ENCODE measurements at places on chromosomes 12 and 14.

GRCh38 chr12:127063339-127064072, 1203.5 kb upstream of the TMEM132C start:
- no peak for DNase-seq

GRCh38 chr12:105944628-105945027, 194.1 kb downstream of the NUAK1 start:
- no peak for DNase-seq

DNA sequence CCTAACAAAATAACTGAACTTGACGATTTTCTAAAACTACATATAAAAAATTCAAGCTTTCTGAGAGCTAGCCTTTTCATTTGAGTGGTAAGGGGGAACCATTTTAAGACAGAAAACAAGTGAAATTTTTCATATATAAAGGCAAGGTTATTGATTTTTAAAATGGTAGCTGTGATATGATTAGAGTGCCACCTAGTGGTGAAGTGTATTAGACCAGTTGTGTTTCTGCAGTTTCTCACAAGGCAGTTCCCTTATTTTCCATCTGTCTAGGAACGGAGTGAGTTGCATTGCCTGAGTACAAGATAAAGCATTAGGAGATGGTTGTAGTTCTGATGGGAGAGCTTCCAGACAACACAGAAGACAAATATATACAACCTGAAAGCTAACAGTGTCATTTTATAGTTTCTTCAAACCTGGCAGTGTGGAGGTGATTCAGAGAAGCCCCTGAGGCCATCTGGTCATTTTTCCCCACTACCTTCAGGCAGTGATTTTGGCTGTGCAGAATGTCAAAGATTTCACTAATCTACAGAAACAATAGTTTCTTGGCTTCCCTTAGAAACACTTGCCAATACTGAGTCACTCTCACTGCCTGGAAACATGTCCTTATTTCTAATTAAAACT, 180.8 kb downstream of the C12orf50 start:
- no peak for DNase-seq

DNA sequence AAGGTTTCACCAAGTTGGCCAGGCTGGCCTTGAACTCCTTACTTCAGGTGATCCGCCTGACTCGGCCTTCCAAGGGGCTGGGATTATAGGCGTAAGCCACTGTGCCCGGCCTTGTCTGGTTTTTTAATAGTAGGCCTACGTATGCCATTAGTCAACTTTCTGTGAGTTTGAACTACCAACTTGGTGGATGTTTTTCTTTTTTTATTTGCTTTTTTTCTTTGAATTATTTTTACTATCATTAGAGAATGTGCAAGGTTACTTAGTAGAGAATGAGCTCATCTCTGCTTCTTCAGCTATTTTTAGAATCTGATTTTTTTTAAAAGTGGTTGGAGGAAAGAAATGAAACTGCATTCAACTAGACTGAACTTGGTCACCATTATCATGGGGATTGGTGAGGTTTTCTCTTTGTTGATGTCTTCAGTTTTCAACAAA, 51.4 kb downstream of the HMGA2 start:
- DNase-seq = no peak

DNA sequence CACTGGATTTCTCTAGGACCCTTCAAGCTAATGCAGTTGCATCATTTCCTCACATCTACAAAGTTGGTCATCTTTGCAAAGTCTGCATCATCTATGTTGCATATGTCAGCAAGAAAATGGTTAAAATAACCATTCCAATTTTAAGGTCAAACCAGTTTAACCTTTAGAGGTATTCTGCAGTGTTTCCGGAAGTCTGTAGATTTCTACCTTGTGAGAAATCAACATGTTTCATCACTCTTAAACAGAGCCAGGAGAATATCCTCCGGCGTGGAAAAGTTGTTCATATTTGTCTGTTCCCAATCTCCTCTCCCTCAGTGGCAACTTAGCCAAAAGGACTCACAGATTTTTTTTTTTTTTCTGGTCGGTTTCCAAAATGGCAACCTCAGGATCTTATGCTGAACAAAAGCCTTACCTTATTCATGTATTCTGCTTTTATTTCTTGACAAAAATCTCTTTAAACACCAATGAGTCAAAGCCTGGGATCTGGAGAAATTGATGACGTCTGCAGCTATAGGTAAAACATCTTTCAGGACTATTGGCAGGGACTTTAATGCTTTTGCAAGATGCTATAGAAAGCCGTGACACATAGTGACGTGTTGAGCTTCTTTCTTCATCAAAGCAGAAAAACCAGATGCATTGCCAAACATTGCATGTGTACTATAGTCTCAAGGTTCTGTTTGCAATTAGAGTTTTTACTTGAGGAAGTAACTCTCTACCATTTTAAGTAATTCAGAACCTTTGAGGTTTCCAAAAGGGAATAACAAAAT, 16.0 kb upstream of the CDK17 start:
- DNase-seq = no peak

- DNase-seq = no peak
These were observed 25.1 kb upstream of the ZNF268 start for GRCh38 chr12:133156125-133156690.

DNA sequence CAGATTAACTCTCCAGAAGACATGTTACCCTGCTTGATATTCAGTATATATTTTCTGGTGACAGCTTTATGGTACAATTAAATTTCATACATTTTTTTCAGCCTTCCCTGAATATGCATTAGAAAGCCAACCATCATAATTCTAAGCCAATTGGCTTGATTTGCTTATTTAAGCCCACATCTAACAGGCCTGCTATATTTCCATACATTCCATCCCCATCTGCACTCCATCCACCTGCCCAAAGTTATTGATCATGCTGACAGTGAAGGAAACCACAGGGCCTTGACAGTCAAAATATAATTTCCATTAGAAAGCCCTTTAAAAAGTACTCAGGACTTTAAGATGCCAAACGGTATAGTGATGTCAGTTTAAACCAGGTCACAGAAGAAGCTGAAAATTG, 164.3 kb downstream of the GXYLT1 start:
- DNase-seq = no peak
